Spinal cord (tissue), 10 donors: ENCODE measurements at places on chromosomes 1 and 21. TPM values are rescaled to one million over a fixed set of nuclear protein-coding genes. Genes with fewer than 3 reads are reported as not detected.

DPT gene
- 9.4 TPM for total RNA-seq

ANGPTL3 gene
- 0.22 TPM for total RNA-seq

- no peak for DNase-seq
Measured at GRCh38 chr1:218401998-218402785, 57.1 kb downstream of the TGFB2 start.

DNA sequence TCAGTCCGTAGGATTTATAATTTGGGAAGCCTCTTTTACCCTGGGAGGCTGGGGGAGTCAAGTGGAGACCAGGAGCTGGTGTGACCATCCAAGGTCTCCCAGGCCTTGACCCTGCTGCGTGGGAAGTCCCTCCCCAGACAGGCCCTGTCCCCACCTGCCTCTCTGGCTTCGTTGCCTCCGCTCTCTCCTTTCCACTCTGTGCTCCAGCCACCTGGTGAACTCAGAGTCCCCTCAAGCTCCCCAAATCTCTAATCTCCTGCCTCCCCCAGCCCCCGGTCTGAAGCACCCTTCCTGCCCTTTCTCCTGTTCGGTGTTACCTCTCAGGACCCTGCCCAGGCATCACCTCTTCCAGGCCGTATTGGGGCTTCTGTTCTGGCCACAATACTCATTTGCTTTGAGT is 27.9 kb downstream of the CDCP2 start:
- no peak for DNase-seq

DNA sequence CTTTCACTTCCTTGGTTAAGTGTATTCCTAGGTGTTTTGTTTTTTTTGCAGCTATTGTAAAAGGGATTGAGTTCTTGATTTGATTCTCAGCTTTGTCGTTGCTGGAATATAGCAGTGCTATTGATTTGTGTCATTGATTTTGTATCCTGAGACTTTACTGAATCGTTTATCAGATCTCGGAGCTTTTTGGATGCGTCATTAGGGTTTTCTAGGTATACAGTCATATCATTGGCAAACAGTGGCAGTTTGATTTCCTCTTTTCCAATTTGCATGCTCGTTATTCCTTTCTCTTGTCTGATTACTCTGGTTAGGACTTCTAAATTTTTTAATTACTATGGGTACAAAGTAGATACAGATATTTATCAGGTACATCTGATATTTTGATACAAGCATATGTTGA is 75.4 kb downstream of the SLC35A3 start:
- DNase-seq, result no peak

DNA sequence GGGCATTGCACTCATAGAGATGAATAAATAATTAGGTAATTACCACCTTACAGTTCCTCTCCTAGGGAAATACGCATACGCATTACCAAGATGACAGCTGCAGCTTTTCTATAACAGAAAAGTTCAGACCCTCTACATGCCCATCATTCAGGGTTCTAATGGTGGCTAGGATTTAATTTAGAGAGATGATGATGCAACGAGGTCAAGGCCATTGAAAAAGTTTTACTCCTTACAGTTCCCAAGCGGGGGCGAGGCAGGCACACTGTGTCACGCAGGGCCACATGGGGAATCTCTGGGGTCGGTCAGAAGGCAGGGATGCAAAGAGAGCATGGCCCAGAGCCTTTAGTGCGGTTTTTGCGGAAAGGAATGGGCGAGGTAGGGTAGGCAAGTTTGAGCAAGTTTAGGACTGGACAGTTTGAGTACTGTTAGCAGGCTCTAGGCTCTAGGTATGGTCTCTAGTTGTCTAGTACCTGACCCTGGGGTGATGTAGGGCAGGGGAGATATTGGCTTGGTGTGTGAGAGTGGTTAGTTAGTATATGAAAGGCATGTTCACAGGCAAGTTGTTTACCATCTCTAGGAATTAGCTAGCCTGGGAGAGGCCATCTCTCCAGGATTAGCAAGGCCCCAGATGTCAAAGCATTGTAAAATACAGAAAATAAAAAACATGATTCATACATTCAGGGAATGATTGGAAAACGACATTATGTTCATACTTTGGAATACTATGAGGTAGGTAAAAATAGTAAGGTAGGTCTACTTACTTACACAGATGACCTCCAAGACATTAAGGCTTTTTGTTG is 29.6 kb upstream of the ID3 start:
- DNase-seq, result no peak

- DNase-seq, result no peak
Measured at GRCh38 chr1:71919811-71920509, 362.4 kb downstream of the NEGR1 start.

DNA sequence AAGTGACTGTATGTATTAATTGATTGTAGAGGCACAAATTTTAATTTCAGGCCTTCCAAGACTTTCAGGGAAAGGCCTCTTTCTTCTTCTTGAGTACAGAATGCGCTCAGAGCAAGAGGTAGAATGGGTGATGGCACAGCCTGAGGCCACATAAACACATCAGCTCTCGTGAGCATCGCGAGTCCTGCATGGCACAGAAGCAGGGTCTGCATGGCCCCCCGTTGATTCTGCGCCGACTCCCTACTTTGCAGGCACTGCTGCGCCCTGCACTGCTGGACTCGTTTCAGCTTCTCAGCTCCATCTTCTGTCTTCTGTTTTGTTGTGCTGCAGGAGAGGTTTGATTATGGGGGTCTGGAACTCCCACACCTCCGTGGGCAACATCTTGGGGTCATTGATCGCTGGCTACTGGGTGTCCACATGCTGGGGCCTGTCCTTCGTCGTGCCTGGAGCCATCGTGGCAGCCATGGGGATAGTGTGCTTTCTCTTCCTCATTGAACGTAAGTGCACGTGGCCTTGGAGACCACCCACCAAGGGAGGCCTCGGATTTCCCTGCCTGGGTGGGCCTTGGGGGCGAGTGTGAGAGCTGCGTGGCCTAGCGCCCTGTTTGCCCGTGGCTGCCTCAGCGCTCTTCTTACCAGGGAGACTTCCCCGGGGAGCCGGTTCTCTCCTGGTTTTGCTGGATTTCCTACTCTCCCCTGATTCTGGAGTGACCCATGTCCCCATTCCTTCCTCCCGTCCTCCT is 29.6 kb downstream of the SLC37A1 start:
- no peak for DNase-seq
